ENCODE measurements at places on chromosomes 12 and 14.

DNA sequence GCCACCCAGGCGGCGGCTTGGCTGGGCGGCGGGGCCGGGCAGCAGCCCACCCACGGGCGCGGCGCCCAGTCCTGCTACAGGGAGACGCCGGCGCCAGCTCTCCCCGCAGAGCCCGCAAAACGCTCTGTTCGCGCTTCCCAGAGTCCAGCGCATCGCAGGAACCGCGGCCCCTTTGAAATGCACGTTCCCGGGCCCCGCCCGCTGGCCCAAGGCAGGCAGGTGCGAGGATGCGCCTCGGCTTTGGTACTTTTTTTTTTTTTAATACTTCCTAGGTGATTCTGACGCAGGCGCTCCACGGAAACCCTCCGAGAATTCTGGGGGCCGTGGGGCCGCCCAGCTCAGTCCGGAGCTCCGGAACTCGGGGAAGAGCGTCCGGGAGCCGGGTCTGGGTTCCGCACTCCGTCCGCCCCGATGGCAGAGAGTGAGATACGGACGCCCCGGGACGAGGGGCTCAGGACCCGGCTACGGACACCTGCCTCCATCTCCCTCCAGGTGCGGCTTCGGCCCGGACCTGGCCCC lies 483 bp downstream of the POC1B start:
- DNase-seq: no peak

DNA sequence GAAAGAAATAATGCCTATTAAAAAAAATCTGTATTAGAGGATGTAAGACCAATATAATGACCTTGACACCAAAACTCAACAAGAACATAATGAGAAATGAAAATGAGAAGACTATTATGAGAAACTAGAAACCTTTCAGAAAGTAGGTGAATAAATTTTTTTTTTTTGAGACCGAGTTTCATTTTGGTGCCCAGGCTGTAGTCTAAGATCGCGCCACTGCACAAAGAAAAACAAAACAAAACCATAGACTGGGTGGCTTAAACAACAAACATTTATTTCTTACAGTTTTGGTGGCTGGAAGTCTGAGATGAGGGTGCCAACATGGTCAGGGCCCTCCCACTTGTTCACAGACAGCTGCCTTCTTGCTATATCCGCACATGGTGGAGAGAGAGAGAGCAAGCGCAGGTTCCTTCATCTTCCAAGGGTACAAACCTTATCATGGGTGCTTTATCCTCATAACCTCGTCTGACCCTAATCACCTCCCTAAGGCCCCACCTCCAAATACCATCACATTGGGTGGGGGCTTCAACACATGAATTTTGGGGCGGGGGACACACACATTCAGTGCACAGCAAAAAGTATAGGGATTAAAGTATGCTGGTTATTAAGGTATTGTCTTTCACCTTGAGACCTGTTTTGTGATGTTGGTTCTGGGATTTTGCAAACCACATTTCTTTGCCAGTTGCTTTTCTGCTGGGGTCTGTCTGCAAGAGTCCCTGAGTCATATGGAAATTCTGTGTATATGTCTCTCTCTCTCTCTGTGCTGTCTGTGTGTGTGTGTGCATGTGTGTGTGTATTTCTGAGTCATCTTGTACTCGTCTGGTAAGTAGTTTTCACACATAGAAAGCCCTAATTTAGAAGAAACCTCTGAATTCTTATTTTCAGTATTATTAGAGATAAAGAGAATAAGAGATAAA lies 26.2 kb downstream of the ZCRB1 start:
- DNase-seq: peak; percentile 33

DNA sequence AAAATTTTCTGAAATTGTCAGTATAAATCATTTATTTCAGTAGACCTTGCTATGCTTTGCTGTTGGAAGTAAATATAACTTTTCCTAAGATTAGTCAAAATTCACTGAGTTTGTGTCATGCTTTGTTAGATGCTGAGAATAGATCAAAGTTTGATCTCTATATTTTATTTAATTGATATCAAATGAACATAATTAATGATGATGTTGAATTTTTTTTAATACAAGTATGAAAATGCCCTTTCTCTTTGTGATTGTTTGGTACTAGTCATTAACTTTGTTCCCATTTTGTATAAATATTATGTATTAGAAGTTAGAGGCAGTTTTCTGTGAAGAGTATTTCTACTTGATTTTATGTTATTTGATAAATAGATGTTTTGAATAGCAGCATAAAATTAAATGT lies 45.7 kb downstream of the CCDC91 start:
- DNase-seq: no peak

- DNase-seq: peak; percentile 27
Measured at GRCh38 chr12:91142221-91142631, 30.9 kb upstream of the LUM start.
